Renal cortex interstitium (tissue), 15 donors: ENCODE measurements at places on chromosomes 4 and X. TPM values are rescaled to one million over a fixed set of nuclear protein-coding genes. Genes with fewer than 3 reads are reported as not detected.

The SMIM10 gene
- 10.3 TPM for polyA plus RNA-seq

The NRK gene
- 15.5 TPM for polyA plus RNA-seq

The NEUROG2 gene
- polyA plus RNA-seq, result not detected

The MID2 gene
- polyA plus RNA-seq, result 11.3 TPM

- DNase-seq, result no peak
Measured at GRCh38 chr4:94540476-94540875, 88.7 kb downstream of the PDLIM5 start.

DNA sequence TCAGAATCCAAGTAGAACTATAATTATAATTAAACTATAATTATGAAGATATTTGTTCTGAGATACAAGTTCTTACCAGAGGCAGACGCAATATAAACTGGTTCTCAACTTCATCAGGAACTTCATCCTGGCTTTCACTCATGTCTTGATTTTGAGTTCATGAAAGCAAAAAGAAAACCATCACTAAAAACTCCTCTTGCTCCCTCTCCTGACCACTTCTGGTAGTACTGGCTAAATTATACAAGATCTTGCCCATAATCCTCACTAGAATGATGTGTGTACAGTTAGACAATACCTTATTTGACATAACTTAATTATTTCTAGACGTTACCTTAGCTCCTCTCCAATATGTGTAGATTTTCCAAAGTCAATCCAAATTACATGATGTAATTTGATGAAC, 3.7 kb downstream of the TAF7L start:
- DNase-seq, result peak; percentile 37

GRCh38 chr4:106671716-106672115, 303.1 kb upstream of the GIMD1 start:
- no peak for DNase-seq

- no peak for DNase-seq
Measured at GRCh38 chrX:113473418-113473817, 632.8 kb upstream of the AMOT start.

DNA sequence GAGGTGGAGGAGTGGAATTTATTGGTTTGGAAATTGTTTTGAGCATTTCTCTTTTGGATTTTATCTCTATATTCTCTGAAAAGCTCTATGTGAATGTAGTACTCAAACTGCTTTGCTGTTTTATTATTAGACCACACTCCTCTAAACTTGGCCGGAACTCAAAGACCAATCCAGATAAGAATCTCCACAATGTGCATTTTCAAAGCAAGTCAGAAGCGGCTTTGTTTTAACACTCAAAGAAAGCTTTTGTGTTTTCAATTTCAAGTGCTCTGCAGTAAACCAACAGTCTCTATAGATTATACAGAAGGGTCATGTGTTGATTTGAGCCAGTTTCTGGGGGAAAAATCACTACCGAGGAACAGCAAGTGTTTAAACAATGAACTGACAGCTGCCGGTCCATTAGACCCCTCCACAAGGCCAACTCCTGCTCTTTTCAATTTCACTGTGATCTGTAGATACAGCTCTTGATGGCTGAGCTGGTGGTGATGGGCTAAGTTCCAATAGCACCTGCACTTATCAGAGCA, 79.4 kb downstream of the FTHL17 start:
- no peak for DNase-seq

DNA sequence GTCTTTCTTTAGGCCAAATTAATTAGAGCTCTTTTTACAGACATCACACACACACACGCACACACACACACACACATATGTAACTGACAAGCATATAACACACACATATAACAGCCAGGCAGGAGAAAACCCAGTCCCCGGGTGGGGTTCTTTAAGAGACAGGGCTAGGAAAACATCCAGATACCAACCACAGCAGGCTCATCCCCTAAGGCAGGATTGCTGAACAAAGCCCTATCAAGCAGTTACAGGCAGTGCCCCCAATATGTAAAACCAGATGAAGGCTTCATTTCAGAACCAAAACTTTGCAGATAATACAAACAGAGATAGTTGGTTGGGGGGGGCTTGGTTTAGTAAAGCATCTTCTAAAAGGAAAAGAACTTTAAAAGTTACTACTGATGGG, 18.0 kb upstream of the FAM47E start:
- no peak for DNase-seq

GRCh38 chr4:38381788-38382187, 282.2 kb upstream of the KLF3 start:
- no peak for DNase-seq

DNA sequence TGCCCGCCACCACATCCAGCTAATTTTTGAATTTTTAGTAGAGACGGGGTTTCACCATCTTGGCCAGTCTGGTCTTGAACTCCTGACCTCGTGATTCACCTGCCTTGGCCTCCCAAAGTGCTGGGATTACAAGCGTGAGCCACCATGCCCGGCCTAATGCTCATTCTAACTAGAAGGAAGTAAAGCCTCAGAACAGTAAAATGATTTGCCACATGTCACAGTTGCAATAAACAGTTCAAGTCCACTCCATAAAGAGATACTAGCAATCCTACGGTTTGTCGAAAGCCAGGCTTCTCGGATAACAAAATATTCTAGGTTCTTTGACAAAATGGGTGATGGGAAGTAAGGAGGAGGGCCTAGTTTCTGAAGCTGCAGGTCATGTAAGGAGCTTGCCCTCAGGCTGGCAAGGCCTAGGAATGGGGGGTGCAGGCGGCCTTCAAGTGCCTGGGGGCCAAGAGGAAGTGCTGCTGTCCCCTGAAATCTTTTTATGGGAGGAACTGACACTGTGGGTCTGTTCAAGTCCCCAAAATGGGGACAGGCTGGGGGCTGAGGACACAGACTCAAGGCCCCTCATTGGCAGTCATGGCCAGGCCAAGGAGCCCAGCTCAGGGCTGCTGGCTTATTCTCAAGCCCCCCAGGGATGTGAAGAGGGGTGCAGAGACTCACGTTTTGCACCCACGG, 31.8 kb upstream of the ACSL1 start:
- DNase-seq, result no peak

DNA sequence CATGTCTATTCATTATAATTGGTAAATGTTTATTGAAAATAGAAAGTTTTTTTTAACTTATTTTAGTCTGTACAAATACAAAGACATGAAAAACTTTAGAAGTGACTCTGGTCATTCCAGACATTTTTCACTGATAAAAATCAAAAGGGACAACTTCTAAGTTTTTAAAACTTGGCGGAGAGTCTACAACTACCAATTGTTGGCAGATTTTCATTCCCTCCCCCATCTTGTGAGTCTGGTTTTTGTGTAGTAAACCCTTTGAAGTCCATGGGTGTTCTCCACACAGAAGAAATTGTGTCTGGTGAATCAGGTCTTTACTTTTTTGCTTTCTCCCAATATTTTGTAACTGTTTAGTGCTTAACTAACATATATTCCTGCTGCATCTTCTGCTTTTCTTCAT, 336.5 kb downstream of the PDGFC start:
- no peak for DNase-seq

GRCh38 chr4:153476829-153477574, 10.8 kb downstream of the TMEM131L start:
- DNase-seq, result no peak
